ENCODE measurements at places on chromosomes 7 and 10. TPM values are rescaled to one million over a fixed set of nuclear protein-coding genes. Genes with fewer than 3 reads are reported as not detected.

DNA sequence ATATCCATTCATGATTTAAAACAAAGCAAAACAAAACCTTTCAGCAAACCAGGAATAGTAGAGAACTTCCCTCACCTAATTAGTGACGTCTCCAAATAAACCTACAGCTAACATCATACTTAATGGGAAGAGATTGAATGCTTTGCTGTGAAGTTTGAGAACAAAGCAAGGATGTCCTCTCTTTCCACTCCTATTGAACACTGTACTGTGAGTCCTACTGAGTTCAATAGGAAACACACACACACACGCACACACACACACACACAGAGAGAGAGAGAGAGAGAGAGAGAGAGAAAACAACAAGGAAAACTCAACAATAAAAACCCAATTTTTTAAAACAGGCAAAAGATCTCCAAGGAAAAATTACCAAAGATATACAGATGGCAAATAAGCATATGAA lies 32.3 kb downstream of the PODXL start:
- no peaks in the 10 kb centered on the region for H3K4me1 ChIP-seq
- no peak for DNase-seq
- H3K27ac ChIP-seq, result no peak overlapping the region
- H3K36me3 ChIP-seq, result no peaks in the 10 kb centered on the region
- no peaks in the 10 kb centered on the region for H3K27me3 ChIP-seq

DNA sequence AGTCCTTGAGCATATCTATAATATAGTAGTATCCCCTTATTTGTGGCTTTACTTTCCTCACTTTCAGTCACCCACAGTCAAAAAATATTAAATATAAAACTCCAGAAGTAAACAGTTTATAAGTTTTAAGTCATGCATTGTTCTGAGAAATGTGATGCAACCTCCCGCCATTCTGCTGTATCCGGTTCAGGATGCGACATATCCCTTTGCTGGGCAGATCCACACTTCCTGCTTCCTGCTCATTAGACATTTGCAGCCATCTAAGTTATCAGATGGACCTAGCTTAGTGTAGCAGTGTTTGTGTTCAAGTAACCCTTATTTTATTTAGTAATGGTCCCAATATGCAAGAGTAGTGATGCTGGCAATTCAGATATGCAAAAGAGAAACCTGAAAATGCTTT lies 38.9 kb upstream of the BMS1 start:
- H3K27me3 ChIP-seq, result no peaks in the 10 kb centered on the region
- no peaks in the 10 kb centered on the region for H3K36me3 ChIP-seq

DNA sequence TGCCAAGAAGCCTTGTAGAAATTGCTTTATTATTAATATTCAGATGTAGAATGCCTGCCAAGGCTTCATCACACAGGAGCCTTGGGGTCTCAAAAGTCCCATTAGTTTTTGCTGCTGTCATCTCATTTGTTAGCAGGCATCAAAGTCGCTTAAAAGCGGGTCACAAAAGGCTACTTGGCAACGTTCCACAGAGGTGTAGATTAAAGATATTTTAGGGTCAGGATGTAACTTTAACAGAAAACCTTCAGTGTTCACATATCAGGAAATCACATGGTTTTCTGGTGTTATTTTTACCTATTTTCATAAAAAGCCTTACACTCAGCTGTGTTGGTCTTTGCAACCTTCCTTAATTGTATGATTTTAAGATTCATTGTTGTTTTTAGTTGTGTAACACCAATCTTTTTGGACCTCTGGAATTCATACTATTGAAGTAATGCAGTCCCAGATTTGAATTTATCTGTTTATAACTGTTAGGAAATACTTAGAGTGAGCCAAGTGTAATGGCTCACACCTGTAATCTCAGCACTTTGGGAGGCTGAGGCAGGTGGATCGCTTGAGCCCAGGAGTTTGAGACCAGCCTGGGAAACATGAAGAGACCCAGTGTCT lies 65.3 kb downstream of the TET1 start:
- H3K27ac ChIP-seq, result no peak overlapping the region
- no peaks in the 10 kb centered on the region for H3K36me3 ChIP-seq
- H3K4me1 ChIP-seq, result no peaks in the 10 kb centered on the region

- peaks cover 97% of the 10 kb centered on the region for H3K36me3 ChIP-seq
- no peak for DNase-seq
- no peak overlapping the region for H3K4me3 ChIP-seq
Measured at GRCh38 chr10:43173120-43173519, 34.9 kb downstream of the CSGALNACT2 start.

The ELFN1 gene
- not detected for polyA plus RNA-seq

All from CD14-positive monocyte (primary cell).